ENCODE measurements at places on chromosomes 7 and 10.

DNA sequence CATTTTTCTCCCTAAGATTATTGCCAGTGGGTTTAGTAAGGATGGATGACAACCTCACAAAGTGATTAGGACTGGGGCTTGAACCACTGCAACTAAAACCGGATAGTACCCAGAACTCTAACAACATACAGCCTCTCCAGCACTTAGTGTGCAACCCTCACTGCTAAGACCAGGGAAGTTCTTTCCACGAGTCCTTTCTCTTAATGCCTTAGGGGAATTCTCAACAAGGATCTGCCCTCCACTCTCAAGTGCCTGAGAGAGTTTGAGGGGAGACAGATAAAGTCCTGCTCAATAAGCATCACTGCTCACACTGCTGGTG lies 104.6 kb downstream of the NRP1 start:
- DNase-seq: no peak

DNA sequence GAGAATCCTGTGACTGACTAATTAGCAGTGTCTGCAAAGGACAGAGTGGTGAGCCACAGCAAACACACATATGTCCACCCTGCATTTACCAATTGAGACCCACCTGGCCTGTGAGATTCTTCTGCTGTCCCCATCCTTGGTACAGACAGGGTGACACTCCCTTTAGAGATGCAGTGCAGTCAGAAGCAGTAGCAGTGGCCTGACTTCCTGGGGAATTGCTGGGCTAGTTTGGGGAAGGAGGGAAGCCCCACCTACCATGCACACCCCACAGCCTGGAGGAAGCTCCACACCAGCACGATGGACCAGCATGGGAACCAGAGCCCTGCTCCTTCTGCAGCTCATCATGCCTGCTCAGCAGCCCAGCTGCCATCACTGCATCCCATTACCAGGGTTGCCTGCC lies 924.9 kb upstream of the ZNF722 start:
- DNase-seq: no peak

DNA sequence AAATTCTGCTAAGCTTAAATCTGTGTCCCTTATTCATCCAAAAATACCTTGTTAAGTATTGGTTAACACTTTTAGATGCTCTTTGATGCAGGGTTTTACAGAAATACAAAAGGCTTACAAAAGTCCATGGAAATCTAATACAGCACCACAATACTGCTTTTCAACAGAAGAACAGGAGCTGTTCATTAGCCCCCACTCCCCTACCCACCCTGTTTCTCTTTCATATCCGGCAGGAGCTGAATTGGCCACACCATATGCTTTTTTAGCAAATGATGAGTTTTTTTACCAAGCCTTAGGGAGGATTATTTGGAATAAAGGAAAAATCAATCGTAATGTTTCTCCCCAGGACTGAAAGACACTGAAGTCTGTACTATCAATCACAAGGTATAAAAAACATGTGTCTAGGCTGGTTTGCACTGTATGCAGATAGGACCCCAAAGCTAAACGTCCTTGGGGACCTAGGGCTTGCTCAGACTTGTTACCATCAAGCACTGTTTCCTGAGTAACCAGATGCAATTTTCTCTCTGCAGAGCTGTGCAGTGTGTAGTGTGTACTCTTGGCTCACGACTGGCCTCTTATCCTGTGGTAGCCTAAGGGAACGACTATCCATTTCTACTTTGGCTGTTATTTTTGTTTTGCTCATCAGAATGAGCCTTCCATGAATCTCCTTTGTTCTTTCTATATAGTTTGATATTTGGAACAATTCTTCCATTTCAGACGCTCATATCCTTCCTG lies 143.3 kb upstream of the LRGUK start:
- DNase-seq: no peak

GRCh38 chr7:135238112-135238744 lies 4.6 kb downstream of the STRA8 start:
- no peak for DNase-seq

- DNase-seq: no peak
Measured at GRCh38 chr7:118053353-118053752, 130.6 kb upstream of the LSM8 start.

- no peak for DNase-seq
Measured at GRCh38 chr7:3461923-3462322, 160.9 kb downstream of the SDK1 start.

GRCh38 chr10:63382066-63382465 lies 83.7 kb downstream of the JMJD1C start:
- no peak for DNase-seq

- no peak for DNase-seq
Measured at GRCh38 chr10:110335314-110336064, 30.8 kb upstream of the SMNDC1 start.

DNA sequence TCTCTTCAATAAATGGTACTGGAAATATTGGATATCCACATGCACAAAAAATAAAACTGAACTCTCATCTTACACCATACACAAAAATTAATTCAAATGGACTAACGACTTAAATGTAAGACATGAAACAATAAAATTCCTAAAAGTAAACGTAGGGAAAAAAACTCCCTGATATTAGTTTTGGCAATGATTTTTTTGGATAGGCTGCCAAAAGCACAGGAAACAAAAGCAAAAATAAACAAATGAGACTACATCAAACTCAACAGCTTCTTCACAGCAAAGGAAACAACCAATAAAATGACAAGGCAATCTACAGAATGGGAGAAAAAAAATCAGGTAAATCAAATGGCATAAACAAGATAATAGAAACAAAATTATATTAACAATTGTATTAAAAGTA lies 65.7 kb downstream of the ORC5 start:
- no peak for DNase-seq

DNA sequence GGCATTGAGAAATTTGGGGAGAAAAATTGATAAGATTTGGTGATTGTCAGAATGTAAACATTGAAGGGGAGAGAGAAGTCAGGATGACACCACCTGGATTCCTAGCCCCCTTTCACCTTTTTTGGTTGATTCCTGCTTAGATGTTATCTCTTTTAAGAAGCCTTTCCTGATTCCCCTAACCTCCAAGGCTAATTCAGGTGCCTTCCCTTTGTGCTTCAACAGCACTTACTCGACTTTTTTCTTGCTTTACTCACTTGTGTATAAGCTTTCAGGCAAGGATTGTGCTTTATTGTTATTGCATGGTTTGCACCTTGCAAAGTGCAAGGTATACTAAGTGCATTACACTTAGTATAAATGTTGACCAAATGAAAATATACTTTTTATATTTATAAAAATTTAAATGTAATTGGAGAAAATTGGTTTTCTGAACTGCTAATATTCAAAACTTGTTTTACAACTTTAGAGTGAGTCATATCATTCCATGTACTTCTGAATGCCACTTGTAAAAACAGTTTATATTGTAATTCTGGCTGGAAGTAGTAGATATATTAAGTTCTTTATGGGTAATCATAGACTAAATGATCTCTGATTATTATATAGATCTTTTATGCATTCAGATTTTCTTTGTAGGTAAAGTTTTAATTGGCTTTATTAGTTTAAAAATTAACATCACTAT lies 13.2 kb downstream of the SHOC2 start:
- no peak for DNase-seq

DNA sequence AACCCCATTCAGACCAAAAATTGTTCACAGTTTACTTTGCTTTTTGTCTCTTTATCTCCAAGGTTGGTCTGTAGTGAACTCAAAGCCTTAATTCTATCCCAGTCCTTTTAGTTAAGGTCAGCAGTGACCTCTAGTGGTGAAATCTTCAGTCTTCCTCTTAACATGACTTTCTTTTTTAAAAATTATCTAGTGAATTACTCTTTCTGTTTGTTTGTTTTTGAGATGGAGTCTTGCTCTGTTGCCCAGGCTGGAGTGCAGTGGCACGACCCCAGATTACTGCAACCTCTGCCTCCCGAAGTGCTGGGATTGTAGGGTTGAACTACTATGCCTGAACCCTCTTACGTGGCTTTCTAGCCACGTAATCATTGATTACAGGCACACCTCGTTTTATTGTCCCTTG lies 25.0 kb downstream of the ZNF487 start:
- peak; percentile 11 for DNase-seq

DNA sequence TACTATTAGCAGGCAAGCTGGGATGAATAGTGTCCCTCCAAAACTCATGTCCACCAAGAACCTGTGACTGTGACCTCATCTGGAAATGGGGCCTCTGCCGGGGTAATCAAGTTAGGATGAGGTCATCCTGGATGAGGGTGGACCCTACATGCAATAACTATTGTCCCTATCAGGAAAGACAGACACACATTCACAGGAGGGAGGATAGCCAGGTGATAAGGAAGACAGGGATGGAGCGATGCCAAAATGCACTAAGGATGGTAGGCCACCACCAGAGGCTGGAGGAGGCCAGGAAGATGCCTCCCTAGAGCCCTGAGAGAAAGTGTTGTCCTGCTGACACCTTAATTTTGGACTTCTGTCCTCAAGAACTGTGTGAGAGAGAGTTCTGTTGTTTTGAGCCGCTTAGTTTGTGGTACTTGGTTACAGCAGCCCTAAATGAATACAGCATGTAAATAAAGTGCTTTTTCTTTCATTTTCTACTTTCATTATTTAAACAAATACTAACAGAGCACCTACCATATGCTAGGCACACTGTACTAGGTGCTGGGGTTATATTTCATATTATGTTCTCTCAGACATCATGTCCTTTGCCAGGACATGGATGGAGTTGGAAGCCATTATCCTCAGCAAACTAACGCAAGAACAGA lies 111.9 kb downstream of the USP6NL start:
- no peak for DNase-seq

DNA sequence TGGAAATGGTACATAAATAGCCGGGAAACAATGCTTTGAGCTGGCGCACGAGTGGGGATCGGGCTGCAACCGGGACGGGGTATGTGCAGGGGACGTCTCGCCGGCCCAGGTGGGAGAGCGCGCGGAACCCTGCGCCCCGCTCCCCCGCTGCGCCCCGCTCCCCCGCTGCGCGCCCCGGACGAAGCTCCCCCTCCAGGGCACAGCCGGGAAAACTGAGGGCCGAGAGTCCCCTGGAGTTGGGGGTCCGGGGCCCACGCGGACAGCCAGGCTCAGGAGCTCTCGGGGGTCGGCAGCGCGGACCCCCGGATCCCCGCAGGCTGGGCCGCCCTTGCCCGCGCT lies 514 bp downstream of the RADIL start:
- DNase-seq: no peak

DNA sequence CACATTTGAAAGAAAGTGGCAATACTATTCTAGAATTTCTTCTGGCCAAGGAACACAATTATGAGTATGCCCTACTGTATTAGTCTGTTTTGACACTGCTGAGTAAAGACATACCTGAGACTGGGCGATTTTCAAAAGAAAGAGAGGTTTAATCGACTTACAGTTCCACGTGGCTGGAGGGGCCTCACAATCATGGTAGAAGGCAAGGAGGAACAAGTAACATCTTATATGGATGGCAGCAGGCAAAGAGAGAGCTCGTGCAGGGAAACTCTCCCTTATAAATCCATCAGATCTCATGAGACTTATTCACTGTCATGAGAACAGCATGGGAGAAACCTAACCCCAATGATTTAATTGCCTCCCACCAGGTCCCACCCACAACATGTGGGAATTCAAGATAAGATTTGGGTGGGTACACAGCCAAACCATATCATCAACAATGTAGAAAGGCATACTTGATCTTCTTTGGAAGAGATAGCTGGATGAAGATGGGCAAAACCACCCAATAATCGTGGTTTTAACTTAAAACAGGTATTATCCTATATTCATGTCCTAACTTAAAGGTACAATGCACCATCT lies 113.9 kb downstream of the ETV1 start:
- no peak for DNase-seq

Measured in caudate nucleus (tissue), 63 donors.